ENCODE measurements at places on chromosomes 2 and 18.
A peak's percentile ranks its signal among the peaks of the same experiment; 100 is the strongest.

- DNase-seq, result no peak
Observed at GRCh38 chr2:84160453-84160852, 298.6 kb downstream of the SUCLG1 start.

- DNase-seq, result peak; percentile 70
Observed at GRCh38 chr2:160269803-160270570, 69.9 kb upstream of the ITGB6 start.

DNA sequence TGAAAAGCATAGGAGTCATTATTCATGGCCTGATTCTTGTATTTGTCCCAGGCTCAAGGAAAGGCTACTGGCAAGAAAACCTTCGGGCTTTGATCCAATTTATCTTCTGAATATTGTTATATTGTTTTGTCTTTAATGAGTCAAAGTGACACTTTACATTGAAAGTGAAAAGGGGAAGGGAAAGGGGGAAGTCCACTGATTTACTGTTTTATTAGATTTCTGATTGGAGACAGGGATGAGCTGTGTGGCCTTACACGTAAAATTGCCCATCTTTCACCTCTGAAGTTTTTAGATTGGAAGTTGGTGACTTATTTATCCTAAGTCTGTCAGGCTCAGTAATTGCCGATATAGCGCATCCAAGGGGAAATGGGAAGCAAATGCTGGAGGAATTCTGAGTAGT, 843.8 kb upstream of the LRRTM1 start:
- no peak for DNase-seq

- DNase-seq, result no peak
Observed at GRCh38 chr18:67672155-67672554, 155.6 kb upstream of the DSEL start.

- no peak for DNase-seq
Observed at GRCh38 chr2:69054431-69054830, 41.5 kb downstream of the ANTXR1 start.

DNA sequence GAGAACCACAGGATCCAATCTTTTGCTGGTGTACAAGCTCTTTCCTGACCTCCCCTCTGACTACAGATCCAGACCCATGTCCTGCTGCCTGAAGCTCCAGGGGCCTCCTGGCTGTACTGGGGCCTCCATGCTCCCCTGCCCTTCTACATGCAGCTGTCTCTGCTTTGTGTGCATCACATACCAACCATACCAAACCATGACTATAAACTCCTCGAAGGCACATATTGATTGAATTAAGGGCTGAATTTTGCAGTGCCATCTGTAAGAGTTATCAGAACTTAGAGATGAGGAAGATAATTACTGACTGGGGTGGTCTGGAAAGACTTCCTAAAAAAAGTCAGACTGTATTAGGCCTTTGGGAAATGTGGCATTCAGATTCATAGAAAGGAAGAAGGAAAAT, 139.9 kb upstream of the CXCR4 start:
- DNase-seq, result no peak

- DNase-seq, result peak; percentile 26
Observed at GRCh38 chr2:189580241-189580651, 340 bp downstream of the SLC40A1 start.

DNA sequence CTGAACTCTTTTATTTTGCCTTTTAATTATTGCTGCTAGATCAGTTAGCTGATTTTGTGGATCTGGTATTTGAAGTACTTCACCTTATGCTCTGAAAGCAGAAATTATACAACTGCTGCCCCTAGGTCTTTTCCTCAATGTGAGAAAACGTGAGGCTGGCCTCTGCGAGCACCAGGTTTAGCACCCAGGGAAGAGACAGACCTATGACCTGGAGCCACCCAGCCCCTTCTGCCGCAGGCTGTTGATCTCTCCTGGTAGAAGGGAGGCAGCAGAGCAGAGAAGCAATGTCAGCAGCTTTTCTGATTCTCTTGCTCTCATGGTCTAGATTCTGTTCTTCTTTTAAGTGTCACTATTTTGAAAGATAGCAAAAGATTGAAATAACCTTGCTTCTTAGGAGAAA, 19.9 kb downstream of the TRAPPC12 start:
- DNase-seq, result no peak

DNA sequence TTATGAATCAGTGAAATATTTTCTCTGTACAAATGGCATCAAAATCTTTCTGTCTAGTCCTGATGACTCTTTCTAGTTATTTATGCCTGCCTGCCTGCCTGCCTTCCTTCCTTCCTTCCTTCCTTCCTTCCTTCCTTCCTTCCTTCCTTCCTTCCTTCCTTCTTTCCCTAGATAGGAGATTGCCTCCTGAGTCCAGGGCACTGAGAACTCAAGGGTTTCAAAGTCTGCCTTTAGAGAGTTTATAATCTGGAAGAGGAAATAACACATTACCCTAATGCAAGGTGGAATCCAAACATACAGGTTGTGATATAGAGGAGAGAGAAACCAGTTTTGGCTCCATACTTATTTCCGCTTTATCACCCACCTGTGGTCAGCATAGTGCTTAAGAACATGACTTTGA, 98.1 kb upstream of the SERPINE2 start:
- DNase-seq, result no peak

GRCh38 chr2:149561309-149561926, 26.2 kb downstream of the MMADHC start:
- peak; percentile 41 for DNase-seq

DNA sequence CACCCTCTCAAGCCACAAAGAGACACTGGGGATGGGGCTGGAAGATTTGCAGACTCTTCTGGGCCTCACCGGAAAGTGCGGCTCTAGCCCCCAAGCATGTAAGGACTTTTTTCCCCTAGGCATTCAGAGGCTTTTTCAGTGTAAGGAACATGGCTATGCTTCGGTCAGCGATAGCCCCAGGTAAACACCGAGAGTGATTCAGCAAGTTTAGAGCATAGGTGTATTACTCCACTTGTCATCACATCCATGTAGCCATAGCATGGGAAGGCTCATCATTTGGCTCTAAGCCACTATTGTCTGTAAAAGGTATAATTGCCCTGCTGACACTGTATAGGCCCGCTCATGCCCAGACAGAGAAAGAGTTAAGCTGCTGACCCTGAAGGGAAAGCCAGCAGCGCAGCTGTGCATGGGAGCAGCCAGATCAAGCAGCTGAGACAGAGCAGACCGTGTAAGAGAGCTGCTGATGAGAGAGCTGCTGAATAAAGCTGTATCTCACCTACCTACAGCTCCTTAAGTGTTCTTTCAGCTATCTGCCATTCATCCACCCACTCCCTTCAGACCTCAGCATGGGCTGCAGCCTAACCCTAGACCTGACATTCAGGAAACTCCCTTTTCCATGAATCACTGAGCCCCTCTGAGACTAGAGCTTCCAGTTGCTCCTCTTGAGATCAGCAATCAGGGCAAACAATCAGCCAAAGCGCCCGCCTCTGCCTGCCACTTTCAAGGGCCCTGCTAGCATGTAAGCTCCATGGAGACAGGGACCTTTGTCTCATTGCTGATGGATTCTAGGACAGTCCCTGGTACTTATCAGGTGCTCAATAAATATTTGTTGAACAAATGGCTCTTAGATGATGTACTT, 25.5 kb downstream of the LGALSL start:
- DNase-seq, result no peak

DNA sequence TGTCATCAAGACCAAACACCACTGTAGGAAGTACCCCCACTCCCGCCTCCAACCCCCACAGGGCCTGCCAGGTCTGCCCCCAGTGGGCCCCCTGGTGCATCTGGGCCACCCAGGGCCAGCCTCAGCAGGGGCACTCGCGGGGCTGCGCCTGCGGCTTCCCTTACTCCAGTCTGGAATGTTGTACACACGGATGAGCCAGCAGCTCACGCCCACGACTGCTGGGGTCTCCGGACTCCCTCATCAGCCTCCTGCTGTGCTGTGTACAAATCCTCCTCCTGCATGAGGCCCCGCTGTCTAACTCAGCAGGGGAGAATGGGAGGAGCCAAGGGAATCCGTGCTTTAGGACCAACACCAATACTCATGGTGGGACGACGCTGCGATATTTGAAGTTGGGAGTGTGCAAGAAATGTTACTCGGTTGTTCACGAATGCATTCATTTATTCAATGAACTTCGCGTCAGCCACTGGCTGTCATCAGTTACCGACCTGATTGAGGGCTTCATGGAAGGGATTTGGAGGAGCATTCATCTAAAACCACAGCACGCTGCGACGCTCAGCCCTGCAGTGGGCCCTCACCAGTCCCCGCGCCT, 654 bp upstream of the ASB1 start:
- no peak for DNase-seq

DNA sequence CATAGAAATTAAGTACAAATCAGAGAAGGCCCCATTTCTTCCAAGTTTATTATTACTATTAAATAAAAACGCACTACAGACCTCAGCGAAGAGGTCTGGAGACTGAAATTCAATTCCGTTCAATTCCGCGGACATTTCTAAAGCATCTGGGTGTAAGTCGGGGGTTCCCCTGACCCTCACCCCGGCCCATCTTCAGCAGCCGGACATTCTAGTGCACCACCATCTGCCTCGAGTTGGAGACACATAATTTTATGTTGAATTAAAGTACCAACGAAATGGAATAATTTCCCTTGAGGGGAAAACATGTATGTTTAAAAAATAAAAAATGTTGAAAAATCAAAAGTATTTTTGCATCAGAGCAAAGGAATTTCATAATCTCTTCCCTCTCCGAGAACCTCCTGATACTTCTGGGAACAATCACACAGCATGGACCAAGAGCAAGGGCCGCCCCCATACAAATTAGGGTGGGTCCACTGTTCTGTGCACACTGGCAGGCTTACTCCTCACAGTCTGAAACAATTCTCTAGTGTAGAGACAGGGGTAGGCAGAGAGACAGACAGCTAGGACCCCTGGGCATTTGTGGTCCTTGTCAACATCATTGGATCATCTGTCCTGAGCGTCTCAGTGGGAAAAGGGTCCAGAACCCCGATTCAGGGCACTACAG, 29.3 kb downstream of the MBP start:
- no peak for DNase-seq

DNA sequence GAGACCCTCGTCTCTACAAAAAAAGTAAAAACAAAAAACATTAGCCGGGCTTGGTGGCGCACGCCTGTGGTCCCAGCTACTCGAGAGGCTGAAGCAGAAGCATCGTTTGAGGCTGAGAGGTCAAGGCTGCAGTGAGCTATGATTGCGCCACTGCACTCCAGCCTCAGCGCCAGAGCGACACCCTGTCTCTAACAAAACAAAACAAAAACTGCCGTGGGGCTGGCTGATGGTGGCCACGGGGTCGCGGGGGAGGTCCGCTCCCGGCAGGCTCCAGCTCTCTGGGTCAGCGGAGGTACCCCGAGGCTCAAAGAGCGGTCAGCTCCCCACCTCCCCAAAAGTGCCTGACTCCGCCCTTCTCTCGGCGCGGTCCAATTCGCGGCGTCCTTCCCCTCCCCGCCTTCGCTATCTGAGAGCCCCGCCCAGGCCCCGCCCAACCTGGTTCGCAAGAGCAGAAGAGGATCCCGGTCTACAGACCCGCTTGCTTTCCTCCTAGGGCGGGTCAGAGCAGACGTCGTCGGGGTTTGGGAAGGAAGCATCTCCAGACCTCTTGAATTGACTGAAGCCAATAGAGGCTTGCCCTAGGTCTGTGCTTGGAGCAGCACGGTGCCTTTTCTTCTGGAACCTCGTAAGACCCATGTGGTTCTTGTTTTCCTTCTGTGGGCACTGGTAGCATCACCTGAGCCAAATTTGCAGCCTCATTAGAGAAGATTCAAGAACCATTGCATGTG, 7.8 kb downstream of the RAX start:
- peak; percentile 20 for DNase-seq

DNA sequence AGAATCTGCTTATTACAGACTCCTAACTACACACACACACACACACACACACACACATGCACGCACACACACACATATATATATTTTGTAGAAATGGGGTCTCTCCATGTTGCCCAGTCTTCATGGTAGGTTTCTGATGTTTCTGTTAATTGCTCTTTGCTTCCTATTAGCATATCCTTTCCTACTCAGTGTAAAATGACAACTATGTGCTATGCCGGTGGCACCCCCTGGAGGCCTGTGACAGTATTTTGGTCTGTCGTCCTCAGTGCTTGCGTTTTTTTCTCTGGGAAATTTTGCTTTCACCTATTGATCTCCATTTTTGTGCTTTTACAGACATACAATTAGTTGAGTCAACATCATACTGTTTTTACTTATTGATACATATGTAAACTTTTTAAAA, 322.1 kb downstream of the LRRTM1 start:
- DNase-seq, result no peak

- DNase-seq, result no peak
Observed at GRCh38 chr2:107582487-107582886, 244.2 kb upstream of the RGPD4 start.

DNA sequence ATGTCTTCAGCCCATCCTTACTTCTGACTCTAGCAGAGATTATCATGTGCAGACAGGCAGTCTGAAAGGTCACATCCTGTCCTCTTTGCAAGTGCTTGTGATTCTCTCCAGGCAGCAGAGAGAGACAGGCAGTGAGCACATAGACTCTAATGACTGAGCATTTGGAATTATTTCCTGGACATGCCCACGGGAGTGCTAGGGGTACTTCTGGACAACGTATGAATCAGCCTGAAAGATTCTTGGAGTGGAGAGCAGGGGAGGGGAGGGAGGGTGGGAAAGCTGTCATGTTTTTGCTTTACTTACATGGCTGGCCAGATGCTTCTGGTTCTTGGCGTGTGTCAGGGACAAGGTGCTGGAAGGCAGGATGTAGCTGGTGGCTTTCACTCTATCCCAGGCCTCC, 150.6 kb downstream of the RIF1 start:
- no peak for DNase-seq

All from stimulated activated CD4-positive, alpha-beta T cell treated with anti-CD3 and anti-CD28 coated beads, Interleukin-4, amount 100 ng/mL, for 24 hours (primary cell).